Stimulated activated CD8-positive, alpha-beta memory T cell treated with anti-CD3 and anti-CD28 coated beads, Interleukin-15, amount 100 ng/mL, for 4 hours (primary cell): ENCODE measurements at places on chromosomes 5 and 9.

DNA sequence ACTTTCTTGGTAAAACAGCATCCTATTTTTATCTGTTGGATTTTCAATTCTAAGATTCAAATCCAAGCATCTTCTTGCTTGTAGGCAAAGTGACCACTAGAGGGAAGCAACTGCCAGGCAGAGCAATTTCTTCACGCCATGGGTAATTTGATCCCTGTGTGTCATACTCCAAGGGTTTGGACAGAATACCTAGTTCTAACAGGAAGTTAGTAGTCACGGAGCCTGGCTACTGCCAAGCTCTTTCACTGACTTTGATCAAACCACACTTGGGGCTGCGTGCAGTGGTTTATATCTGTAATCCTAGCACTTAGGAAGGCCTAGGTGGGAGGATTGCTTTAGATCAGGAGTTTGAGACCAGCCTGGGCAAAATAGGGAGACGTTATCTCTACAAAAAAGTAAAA lies 473.6 kb upstream of the TNC start:
- DNase-seq: no peak

- DNase-seq: no peak
Measured at GRCh38 chr5:139408191-139408590, 4.3 kb upstream of the SPATA24 start.

DNA sequence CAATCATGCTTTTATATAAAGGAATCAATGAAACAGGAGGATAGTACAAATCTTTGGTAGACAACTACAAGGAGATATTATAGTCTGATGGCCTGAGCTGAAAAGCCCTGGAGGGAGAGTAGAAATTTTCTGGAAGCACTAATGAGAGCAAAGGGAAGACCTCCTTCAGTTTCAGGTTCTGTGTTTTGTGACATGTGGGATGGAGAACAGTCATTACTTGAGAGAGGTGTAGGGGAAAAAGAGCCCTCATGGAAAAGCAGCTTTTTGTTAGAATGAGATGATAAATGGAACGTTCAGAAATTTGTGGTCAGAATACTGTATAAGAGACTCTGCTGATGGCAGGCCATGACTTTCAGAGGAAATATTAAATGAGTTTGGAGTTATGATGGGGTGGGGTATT lies 360.6 kb upstream of the MEF2C start:
- no peak for DNase-seq

GRCh38 chr9:135326633-135327152 lies 152.9 kb upstream of the PPP1R26 start:
- DNase-seq: no peak

DNA sequence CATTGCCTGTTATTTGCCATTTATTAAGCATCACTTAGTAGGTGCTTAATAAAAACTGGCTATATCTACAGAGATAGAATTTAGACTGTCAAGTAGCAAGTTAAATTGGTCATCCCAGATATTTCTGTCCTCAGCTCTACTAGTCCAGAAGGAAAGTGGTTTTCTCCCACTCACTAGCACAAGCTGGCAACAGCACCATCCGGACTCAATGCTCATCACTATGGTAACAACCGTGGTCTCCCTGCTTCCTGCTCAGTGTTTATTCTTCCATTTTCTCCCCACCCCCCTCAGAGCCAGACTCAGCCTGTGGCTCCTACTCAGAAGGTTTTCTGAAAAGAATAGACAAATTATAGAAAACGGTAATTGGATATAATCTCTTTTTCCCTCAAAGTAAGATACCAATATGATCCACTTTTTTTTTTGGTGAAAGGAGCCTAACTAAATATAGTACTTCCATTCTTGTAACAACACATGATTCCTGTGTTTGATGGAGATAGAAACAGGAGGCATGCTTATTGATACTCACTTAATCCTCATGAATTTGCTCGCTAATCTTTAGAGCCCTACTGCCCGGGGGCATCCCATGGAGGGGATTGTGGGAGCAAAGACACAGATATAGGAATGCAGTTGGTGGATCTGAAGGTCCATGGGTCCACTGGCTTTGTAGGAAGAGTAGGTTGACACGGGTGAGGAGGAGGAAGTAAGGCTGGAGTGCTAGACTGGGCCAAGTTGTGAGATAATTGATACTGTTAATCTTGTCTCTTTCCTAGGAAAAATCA lies 191.4 kb downstream of the MAN2A1 start:
- no peak for DNase-seq

DNA sequence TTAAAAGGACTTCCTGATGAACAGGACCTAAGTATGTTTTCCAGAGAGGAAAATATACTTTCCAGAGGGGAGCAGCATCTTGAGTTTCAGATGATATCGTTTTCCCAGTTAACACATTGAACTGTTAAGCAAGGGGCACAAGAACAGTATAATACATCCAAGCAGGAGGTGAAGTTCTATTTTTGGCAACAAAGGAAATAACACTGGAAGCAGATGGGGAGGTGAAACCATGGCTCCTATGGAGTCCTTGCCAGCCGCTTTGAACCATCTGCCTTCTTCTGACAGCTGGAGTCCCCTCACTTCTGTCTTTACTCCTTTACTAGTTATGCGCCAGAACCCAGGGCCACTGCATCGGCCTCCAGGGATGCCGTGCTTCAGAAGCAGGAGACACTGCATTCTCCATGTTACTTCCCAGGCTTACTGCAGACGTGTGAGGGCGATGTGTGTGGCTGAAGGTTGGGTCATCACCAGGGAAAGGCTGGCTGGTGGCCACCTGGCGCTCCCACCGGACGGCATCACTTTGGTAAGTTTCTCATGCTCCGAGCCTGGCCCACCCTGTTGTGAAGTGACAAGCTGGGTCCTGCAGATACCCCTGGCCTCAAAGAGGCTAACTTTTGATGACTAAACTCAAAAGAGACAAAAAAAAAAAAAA lies 77.8 kb downstream of the TTLL11 start:
- DNase-seq: no peak

- DNase-seq: no peak
Measured at GRCh38 chr5:1135696-1136525, 24.0 kb upstream of the SLC12A7 start.

DNA sequence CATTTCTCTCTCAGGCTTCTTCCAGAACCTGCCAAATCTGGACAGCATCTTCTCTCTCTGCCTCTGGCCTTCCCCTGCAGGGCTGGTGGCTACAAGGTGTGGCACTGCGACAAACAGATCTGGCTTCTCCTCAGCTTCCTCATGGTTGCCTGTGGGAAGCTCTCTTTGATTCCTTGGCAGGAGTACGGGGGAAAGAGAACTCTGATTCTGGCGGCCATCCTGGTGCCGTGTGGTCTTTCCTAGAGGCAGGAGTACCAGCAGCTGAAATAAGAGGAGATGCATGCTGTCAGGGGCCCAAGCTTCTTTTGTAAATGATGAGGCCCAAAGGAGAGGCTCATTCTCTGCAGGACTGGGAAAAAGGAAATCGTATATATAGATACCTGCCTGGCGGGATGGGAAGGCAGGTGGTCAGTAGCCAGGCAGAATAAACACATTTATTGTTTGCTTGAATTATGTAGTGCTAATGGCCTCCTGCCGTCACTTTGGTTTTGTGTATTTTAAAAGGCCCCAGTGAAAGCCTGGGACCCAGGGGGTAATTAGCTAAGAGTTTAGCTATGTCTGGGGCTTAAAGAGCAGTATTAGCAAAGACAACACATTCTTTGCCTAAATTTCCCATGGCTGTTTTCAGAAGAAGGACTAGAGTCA lies at the start of gene CER1:
TSS of gene CER1 (minus strand) at position 343 of the 645 bp plus-strand sequence. CDS start at position 282, 61 bp downstream.
- no peak for DNase-seq

DNA sequence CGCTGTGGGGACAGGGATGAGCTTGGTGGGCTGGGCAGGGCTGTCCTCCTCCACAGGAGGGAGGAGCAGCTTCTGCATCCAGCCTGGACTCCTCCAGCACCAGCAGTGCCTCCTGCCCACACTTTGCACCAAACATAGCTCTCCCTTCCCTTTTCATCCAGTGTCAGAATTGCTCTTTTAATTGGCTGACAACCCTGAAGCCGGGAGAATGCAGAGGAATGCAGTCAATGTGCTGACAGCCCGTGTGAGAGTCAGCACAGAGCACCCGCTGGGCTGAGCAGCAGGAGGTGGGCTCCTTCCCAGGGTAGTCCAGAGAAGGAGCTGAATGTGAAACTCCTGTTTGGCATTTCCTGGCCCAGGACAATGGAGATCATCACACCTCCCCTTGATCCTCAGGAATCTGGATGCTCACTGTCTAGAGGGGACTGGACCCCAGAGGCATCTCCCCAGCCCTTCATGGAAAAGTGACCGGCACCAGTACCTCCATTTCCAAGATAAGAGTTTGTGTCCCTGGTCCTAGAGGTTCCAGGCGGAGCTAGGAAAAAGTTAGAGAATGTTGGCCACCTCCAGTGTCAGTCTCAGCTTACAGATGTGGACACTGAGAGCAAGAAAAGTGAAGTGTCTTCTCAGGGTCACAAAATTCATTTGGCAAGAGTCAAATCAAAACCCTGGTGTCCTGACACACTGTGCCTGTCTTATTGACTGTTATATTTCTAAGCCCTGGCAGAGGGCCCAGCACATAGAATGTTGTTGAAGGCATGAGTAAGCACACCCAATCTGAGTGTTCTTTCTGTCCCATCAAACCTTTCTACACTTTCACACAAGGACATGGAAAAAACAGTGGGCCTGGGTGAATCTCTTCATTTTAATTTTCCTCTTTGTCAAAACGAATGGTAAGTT lies 202.1 kb downstream of the SNX18 start:
- DNase-seq: no peak

DNA sequence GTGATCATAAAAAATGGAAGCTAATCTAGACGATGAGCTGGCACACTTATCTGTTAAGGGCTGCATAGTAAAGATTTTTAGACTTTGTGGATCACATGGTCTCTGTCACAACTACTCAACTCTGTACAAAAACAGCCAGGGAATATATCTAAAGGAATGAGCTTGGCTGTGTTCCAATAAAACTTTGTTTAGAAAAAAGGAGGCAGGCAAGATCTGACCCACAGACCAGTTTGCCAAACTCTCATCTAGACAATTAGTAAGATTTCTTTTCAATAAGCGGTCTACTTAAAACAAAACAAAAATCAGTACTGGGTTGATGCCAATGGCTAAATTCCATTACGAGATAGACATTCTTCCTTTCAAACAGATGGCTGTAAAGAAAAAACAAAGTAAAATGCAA lies 53.0 kb upstream of the RETREG1 start:
- no peak for DNase-seq

GRCh38 chr5:33379757-33380156 lies 61.0 kb upstream of the TARS1 start:
- DNase-seq: no peak
